ENCODE measurements at places on chromosomes 7 and 10.

DNA sequence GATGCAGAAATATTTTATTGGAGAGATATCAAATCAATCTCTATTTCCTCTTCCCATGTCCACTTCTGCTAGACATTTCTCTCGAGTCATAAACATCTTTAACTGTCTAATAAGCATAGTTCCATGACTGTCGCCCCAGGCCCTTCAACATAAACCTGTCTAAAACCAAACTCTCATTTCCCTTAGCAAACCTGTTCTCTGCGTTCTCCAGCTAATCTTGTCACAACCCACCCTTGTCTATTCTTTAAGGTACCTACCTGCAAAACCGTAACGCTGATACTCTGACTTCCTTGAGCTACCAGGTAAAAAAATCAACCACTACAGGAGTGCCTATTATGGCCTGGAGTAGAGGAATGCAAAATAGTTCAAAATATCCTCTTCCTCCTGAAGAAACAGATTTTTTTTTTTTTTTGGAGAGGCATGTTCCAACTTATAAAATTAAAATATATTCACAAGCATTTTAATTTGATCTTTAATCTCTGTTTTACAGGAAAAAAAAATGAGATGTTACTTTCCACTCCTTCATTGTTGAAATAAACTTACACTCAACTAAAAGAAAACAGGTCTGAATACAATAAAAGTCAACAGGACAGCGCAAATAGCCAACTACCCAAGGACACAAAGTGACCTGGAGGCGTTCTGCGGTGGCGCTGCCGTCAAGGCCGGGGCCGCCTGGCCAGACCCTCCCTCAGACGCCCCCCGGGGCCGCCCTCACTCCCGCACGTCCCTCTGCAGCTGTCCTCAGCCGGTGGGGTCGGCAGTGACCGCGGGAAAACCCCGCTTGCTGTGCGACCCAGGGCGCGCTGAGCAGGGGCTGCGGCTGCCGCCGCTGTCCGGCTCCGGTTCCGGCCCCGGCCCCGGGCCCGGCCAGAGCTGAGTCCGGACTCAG is 765 bp downstream of the SLC25A40 start:
- DNase-seq, result no peak

DNA sequence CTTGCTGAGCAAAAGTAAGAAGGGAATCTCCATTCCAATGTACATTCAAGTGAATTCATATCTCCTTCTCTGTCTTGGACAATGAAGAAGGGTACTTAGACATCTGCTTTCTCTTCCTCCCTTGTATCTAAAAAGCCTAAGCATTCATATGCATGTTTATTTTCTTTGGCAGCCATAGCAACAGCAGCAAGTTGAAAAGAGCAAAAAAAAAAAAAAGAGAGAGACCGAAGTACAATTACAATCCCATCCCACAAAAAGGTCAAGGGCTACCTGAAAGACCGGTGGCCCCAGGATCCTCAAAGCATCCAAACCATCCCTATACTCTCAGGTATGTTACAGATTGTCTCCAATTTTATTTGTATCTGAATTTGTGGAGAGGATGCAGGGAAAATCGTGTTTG is 4.1 kb downstream of the OR2F1 start:
- no peak for DNase-seq

DNA sequence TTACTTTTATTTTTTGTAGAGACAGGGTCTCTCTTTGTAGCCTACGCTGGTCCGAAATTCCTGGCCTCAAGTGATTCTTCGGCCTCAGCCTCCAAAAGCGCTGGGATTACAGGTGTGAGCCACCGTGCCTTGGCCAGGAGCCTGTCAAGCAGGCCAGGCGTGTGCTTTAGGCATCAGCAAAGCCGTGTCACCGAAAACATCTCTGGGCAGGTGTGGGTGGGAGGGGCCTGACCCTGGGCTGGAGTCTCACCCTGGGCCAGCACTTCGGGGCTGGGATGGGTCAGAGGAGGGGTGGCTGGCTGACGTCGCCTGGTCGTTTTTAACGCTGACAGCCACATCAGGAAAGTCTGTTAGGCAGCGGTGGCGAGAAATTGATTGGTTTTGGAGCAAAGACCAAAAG is 80.9 kb downstream of the UNCX start:
- DNase-seq, result no peak

DNA sequence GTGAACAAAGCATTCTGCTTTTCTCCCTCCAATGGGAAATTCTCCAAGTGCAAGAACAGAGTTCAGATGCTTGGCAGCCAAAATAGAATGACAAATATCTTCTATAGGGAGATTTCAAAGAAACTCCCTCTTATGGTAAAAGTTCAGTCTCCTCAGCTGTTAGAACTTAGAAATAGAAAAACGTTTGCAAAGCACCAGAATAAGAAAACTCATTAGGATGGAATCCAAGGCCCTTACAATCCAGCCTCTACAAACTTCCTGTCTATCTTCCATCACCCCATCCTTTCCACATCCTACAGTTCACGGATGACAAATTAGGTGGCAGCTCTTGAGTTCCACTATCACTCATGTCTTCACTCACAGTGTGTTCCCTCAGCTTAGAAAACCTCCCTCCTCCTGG is 25.7 kb downstream of the FAM13C start:
- DNase-seq, result no peak
